Activated T-cell treated with anti-CD3 and anti-CD28 coated beads, Interleukin-2, amount 50 U/mL, for 24 hours (primary cell): ENCODE measurements at places on chromosomes 16 and 17.

DNA sequence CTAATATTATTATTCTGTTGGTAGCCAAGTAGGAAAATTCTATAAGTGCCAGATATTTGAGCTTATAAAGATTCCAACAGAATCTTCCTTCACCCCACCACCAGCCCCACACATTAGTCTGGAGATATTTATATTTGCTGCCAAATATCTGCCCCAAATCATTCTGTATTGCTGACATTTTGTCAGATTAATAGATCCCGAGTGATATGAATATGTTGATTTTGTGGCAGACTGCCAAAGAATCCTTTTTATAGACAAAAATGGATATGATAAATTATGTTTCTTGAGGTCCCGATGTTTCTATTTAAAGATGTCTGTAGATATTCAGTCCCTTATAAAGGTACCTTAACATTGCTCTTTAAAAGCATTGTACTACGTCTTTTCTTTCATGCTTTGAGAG, 162.2 kb upstream of the KCNJ16 start:
- DNase-seq: no peak

- no peak for DNase-seq
Measured at GRCh38 chr17:10357768-10358167, 15.0 kb downstream of the MYH13 start.

DNA sequence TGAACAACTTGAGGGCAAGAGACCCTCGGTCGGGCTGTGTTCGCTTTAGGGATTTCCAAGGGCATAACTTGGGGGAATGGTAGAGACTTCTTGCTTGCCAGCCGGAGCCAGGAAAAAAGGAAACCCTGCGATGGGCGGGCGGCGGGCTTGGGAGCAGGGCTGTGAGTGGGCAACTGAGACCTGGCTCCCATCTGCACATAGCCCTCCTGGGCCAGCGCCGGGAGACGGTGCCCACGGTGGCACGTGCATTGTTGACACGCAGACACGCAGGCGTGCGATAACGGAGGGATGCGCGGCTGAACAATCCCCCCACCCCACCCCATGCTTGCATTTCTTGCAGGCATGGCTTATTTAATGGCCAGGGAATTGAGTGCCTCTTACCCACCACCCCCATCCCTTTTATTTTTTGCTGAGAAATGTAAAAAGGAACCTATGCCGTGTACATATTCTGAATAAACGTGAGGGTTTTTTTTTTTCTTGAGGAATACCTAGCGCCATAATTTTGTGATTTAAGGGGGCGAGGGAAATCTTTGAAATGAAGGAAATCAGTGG, 17.1 kb upstream of the ZFHX3 start:
- no peak for DNase-seq

DNA sequence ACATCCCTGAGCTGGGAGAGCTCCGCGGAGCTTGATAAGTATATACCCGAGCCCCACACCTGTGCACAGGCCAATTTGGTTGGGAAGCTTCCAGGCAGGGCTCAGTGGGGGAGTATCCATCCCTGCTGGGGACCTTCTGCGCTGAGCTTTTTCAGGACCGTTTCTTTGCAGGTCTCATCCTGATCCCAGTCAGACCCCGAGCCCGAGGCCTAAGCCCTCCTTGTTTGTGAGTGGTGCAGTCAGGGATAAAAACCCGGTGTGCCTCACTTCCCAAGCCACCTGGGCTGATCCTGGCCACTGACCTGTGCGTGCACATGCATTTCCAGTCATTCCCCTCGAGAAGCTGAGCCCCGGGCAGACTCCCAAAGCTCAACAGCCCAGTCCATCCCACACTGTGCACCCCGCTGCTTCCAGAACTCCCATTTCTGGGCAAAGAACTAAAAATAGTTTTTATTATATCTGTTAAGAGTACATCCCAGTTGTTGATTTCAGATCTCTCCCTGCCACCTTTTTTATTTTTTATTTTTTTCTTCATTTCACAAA, 27.3 kb upstream of the NAT9 start:
- no peak for DNase-seq

DNA sequence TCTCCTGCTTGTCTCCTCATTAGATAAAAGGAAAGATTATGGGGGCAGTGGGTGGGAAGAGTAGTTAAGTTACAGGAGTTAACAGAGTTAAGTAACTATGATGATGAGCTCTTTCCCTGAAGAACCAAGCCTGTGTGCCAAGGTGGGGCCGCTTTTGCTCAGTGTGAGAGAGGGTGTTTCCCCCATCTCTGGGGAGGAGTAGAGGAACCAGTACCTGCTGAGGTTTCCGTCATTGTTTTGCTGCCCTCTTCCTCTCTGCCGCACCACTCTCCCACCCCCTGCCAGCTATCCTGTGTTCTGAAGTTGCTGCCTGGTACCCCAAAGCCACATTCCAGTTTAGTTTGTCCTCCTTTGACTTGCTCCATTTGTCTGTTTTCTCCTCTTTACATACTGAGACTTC, 20.8 kb upstream of the KRT10 start:
- no peak for DNase-seq

- peak; percentile 68 for DNase-seq
Measured at GRCh38 chr17:77420804-77421629, 280.2 kb downstream of the SEC14L1 start.

DNA sequence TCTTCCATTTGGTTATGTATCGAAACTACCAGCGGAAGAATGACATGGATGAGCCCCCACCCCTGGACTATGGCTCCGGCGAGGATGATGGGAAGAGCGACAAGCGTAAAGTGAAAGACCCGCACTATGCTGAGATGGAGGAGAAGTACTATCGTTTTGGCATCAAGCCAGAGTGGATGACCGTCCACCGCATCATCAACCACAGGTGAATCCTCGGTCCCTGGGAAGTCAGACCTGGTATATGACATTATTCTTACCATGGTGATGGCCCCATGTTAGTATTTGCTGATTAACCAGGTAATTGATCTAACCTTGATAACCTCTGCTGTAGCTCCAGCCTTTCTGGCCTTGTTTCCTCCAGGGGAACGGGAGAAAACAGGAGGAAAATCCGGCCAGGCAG, 8.5 kb downstream of the CHD3 start:
- DNase-seq: peak; percentile 13

GRCh38 chr17:77796176-77796860, 162.2 kb upstream of the TNRC6C start:
- no peak for DNase-seq

DNA sequence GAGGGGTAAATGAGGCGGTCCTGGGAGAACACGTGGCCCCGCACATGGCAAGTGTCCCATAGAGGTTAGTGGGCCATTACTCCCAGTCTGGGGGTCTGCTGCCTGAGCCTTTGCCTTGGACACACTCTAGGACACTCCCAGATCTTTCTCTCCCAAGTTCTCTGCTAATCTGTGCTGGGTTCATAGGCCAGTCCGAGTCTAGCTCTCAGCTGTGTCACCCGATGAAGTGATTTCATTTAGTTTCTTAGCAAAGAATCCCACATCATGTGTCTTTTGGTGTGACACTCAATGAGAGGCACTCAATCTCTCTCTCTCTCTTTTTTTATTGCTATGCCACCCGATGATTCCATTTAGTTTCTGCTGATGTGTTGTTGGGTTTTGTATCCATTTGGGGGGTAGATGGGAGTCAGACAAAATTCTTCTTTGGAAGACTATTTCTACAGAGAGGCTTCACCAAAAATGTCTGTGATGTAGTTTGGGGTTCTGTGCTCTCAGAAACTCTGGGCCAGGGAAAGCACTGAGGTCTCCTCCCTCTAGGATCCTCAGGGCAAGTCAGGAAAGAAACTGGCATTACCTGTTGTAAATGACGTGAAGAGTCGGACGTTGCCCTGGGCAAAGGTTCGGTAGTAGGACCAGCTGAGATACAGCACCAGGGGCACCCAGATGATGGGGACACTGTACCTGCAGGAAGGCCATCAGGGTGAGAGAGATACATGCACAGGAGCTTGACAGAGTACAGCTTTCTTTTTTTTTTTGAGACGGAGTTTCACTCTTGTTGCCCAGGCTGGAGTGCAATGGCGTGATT, 25.2 kb upstream of the MLKL start:
- no peak for DNase-seq

GRCh38 chr16:78242239-78242630, 142.8 kb downstream of the WWOX start:
- DNase-seq: no peak

- no peak for DNase-seq
Measured at GRCh38 chr16:84537491-84538151, 33.2 kb upstream of the MEAK7 start.

DNA sequence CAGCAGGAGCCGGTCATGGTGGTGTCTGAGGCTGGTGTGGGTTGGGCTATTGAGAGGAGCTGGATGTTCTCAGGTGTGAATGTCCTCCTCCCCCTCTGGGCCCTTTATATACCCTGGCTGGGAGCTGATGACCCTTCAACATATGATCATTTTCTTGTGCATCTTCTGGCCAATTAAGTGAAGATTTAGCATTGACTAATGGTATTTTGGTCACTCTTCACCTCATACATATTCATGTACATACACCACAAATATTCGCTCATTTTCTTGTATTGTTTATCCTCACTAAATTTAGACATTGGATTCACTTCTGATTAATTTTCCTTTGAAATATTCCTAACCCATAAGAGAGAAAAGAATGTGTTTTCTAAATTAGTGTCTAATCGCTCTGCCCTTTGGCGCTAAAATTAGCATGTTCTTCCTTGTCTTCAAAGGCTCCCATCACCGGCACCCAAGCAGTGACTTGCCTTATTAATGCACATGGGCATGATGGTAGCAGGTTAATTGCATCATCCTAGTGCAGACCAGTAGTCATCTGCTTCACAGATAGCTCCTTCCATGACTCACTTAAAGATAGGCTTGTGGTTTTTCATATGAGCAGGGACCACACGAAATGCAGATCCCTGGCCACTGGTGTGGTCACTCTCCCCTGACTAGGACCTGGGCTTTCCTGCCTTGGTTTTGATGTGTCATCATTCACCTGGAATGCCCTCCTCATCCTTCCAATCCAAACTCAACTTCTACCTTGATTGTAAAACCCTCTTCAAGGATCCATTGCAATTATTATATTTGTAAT, at the start of gene KRTAP2-4:
Gene KRTAP2-4, minus strand, starts transcription at position 51 of the 796 bp plus-strand sequence. Its CDS starts 34 bp downstream, at position 17.
- DNase-seq: no peak

DNA sequence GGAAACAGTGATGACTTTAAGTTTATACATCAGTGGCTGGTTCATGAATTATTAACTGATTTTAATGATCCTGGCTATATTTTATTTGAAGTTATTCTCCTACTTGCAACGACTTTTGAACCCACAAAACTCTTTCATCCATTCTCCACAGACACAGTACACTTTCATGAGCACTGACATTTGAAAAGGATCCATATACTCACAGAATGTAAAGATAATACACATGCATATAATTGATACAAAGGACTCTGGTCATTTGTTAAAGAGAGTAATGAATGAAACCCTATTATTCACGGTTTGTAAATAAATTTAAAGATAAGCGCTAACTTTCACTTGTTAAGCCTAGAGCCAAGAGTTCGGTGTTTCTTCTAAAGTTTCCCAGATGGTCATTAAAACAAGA, 3.3 kb downstream of the TOX3 start:
- no peak for DNase-seq

DNA sequence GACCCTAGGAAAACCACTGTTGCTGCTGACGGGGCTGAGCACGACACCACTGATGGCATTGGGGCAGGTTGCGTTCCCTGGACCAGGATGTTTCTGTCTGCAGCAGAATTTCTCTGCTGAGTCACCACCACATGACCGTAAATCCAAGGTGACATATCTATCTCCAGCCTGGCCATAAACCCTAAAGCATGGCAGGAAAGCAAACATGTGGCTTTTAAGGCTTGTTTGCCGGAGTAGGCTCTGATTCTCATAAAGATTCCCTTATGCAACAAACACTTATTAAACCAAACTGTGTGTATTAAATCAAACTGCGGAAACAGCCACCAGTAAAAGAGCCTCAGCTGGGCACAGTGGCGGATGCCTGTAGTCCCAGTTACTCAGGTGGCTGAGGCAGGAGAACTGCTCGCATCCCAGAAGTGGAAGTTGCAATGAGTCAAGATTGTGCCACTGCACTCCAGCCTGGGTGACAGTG, 17.3 kb downstream of the MPHOSPH6 start:
- DNase-seq: no peak

DNA sequence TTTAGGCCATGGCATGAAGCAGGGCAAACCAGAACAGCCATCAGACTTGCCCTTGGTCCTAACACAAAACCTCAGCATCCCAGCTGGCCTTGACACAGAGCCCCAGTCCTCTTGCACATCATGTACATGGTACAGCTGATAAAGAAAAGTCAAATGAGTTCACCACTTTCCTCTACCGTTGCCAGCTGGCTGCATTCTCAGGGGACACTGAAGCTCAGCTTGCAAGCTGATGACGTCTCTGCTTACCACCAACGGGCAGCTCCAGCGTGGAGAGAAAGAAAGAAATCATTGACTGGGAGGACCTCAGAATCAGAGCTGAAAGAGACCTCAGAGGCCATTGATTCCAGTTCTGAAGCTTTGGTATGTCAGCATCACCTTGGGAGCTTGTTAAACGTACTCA, 80.7 kb upstream of the CES5A start:
- DNase-seq: no peak

DNA sequence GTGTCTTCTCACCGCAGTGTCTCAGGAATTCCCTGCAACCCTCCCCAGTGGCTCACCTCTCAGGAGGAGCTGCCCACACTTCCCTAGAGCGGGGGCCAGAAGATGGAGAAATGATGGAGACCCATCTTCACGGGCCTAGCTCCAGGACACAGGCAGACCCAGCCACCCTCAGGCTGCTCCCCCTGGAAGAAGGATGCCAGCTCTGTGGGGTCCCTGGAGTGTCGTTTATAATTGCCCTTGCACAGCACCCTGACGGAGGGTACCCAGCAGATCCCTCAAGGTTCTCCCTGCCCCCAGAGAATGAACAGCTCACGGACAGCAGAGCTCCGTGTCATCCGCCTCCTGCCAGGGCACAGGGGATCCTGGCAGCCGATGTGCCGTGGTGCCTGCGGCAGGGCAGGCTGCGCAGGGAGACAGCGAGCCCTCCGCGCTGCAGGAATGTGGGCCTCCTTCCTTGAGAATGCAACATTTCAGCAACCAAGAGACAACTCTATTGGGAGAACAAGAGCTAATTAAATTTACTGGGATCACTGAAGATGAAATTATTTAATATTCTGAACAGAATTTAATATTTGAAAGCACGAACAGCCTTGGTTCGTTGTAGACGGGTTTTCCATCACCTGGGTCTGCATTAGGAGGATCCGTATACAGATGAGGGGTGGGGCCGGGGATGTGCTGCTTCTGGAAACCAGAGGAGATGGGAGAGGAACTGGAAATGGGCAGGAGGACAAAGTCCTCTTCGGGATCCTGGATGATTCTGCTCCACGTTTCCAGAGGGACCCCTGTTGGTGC, 21.0 kb upstream of the RBFOX3 start:
- DNase-seq: peak; percentile 6

DNA sequence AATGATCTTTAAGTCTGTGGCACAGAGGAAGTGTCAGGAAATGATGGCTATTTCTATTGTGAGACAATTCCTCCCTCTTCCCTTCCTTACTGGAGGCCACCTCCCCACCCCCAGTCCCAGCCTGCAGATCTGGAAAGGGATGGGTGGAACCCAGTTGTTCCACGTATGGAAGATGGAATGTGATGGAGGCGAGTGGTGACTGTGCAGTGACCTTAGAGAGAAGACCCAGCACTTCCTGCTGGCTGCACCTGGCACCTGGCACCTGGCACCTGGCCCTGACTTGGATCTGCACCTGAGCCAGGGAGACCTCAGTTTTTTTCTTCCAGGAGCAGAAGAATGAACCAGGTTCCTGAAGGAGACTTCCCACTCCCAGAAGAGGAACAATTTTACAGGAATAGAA, 33.0 kb upstream of the TMC5 start:
- no peak for DNase-seq
